ENCODE measurements at places on chromosomes 11 and 22.

GRCh38 chr22:20243537-20244249 lies 24.4 kb downstream of the RTN4R start:
- peak; percentile 16 for DNase-seq

DNA sequence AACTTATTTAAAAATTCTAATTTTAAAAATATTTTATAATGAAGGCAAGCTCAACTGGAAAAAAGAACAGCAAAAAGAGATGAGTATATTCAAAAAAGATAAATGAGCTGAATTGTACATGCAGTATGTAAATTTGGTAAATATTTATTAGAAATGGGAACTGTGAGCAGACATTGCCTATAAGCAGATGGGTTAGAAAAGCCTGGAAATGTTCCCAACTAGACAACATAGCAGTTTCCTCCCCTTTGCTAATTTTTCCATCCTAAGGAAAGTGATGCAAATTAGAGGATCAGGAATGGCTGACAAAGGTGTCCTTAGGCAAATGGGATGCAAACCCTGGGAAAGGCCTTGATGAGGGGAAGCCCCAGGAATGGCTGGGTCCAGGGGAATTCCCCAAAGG lies 37.2 kb downstream of the TP53I11 start:
- DNase-seq, result no peak

DNA sequence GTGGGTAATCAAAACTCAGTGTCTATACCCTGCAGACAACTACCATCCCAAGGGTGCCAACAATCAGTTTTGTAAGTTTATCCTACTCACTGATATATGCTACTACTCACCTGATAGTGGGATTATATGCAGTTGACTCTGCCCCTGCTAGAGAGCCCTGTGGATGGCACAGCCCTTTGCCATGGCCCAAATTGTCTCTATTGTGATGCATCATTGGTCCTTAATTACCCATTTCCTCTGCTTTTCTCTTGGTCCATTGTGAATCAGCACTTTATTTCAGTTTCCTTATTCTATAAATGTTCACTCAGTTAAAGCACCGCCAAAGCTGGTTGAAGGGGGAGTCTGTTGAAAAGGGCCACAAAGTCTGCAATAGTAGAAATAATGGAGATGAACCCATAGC lies 42.3 kb downstream of the PLAAT5 start:
- no peak for DNase-seq

DNA sequence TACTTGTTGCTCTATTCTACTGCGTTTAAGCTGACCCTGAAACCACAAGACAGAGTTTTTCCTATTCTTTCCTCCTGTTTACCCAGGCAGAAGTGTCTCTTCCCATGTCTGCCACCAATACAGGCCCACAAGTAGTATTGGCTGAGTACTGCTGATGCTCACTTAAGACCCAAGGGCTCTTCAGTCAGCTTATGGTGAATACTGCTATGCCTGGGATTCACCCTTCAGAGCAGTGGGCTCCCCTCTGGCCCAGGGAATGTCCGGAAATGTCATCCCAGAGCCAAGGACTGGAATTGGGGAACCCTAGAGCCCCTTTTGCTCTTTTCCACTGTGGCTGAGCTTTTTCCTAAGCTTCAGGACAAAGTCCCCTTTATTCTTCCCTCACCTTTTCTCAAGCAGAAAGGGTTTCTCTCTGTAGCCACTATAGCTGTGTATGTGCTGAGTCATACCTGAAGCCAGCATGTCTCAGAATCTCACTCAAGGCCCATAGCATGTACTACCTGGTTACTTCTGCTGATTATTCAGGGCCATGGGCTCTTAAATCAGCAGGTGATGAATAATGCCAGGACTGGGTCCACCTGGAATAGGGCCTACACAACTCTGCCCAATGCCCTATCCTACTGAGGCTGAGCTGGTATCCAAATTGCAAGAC lies 745.8 kb upstream of the ANO5 start:
- DNase-seq, result no peak

DNA sequence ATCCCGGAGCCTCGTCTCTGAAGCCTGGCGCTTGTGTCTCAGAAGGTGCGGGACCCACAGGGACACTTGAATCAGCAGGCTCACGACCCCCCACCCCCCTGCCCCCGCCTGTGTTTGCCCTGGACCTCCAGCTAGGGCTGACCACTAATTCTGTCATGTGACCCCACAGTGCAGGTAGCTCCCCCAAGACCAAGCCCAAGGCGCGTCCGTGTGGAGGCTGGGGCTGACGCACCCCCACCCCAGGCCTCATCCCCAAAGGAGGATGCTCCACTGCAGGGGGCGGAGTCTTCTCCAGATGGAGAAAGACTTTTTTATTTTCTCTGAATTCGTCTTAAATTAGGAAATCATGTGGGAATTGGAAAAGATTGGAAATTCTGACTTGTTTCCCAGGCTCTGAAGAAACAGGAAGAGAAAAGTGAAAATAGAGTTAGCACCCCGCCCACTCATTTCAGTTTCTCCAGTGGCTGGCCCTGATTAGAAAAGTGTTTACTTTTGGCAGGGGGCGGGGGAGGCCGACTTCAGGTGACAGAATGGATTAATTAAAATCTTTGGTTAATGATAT lies 1.0 kb upstream of the RELA start:
- no peak for DNase-seq

DNA sequence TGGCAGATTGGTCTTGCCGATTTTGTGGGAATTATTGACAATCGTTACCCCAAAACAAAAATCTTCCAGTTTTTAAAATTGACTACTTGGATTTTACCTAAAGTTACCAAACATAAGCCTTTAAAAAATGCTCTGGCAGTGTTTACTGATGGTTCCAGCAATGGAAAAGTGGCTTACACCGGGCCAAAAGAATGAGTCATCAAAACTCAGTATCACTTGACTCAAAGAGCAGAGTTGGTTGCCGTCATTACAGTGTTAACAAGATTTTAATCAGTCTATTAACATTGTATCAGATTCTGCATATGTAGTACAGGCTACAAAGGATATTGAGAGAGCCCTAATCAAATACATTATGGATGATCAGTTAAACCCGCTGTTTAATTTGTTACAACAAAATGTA lies 37.2 kb downstream of the IGLL1 start:
- no peak for DNase-seq

DNA sequence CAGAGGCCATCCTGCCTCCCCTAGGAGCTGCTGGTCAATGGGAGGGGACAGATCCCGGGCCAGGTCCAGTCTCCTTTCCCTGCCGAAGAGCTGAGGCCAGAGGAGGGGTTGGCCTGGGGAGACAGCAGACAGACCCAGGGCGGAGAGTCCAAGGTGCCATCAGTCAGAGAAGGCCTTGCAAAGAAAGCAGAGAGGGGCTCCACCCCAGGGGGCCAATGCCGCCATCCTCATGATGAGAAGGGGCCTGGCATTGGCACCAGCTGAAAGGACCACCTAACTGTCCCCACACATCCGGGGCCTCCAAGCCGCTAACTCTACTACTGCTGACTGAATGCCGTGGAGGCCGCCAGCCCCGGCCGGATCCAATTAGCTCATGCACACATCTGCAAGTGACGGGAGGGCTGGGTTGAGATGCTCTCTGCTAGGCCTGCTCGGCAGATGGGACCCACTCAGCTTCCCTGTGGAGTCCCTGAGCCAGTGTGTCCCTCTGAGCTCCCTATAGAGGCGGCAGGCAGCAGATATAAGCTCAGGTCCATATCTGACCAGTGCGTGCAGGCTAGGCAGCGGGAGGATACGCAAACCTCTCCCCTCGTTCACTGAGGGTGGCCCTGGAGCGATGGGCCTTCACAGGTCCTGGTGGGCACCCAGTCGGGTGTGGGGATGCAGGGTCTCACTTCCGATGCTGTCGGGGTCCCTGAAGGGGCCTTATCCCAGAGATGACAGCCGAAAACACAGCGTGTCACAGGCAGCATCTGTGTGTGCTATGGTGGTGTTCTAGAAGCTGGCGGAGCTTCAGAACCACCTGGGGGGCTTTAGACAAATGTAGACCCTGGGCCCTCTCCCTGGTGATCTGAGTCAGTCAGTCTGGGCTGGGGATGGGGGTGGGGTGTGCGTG lies 183.9 kb downstream of the CTTN start:
- no peak for DNase-seq

DNA sequence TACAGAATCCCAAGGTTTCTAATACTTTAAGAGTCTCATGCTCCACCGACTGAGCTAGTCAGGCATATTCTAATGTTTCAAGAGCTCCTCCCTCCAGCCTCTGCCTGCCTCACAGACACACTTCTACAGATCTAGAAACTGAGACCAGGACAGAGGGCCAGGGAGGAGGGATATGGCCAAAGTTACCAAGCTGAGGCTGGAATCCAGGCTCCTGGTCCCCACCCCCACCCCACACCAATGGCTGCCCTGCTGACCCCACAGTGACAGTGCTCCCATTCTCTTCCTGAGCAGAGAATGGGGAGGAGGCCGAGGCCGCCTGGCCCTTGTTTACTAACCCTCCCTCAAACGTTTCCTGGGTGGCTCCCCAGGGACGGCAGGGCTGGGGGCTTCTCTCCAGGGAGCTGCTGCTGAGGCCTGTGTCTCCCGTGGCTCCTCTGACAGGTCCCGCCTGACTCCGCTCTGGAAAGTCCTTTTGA lies 2.2 kb downstream of the PLEKHB1 start:
- DNase-seq, result no peak

GRCh38 chr11:32388871-32389770 lies 46.2 kb downstream of the WT1 start:
- no peak for DNase-seq

DNA sequence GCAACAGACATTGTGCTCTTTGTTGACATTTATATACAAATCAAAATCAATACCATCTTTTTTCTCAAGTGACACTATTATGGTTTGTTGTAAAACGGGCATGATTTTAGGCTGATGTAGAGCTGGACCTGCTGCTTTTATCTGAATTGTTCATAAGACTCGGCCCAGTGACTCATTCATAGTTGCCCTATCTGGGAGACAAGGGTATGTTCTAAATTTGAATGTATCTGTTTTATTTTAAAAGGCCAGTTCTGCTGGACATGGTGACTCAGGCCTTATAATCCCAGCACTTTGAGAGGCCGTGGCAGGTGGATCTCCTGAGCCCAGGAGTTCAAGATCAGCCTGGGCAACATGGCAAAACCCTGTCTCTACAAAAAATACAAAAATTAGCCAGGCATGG lies 39.3 kb downstream of the CEP295 start:
- no peak for DNase-seq

DNA sequence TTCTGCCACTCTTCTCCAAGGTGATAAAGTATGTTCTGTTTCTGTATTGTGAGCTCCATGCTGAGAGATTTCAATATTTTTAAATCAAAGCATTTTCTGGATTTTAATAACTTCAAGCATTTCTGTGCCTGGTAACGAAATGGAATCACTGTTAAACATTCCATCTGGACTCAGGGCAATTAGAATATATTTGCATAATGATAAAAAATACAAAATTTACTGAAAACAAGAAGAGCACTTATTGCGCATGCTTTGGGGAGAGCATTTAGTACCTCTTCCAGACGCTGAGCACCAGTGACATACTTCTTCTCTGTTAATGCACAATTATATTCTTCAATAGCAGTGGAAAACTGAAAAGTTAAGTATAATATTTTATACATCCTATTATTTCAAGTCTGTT lies 13.3 kb downstream of the ZW10 start:
- DNase-seq, result no peak

DNA sequence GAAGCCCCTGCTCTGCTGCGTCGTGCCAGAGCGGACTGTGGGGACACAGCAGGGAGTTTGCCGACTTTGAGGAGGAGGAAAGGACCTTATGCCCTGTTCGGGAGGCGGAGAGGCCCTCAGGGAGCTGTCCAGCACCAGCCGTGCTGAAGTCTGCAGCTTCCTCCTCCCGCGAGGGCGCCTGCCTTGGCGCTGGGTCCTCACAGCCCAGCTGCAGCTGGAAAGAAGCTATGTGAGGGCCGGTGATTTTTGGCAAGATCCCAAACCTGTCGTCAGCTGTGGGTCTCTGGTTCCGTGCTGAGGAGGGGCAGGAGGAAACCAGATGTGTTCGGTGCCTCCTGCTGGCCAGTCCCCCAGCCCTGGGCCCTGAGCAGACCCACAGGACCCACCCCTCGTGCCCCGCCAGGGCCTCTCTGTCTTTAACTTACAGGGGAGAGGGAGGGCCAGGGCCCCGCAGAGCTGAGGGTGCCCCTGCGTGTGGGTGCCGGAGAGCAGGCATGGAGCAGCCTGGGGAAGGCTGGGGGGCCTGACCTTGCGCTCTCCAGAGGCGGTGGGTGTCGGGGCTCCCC lies 12.0 kb downstream of the BRSK2 start:
- no peak for DNase-seq

- no peak for DNase-seq
Observed at GRCh38 chr22:35039625-35040024, 26.3 kb upstream of the ISX start.

GRCh38 chr11:119488256-119488995 lies 65.5 kb upstream of the THY1 start:
- DNase-seq, result no peak

DNA sequence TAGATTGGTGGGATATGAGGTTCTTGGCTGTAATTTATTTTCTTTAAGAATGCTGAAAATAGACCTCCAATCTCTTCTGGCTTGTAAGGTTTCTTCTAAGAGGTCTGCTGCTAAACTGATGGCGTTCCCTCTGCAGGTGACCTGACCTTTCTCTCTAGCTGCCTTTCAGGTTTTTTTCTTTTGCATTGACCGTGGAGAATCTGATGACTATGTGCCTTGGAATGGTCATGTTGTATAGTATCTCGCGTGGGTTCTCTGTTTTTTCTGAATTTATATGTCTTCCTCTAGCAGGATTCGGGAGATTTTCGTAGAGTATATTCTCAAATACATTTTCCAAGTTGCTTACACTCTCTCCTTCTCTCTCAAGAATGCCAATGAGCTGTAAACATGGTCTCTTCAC lies 122.2 kb downstream of the DDX10 start:
- DNase-seq, result no peak

- DNase-seq, result no peak
Observed at GRCh38 chr11:91804042-91804441, 420.6 kb upstream of the FAT3 start.

GRCh38 chr11:109547356-109548027 lies 125.5 kb downstream of the C11orf87 start:
- no peak for DNase-seq

DNA sequence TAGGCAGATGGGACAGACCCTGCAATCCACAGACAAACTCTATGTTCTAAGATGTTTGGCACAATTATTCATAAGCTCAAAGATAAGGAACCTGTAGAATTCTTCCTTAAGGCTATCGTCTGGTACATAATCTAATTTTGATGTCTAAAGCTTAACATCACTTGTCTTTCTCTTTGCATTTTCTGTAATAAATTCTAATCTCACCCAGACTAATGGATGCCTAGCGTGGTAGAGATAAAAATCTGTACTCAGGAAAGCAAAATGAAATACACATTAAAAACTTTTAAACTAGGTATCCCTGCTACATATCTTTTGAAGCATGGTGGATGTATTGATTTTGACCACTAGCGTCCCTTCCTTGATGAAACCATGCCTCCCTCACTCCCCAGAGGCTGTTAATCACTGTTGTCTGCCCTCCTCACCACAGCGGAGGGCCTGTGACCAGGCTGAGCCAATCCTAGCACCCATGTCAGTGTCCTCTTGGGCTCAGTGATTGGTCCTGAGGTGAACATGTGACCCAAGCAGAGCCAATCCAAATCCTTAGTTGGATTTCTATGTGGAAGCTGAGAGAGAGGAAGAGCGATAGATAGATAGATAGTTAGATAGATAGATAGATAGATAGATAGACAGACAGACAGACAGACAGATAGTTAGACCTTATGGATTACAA lies 82.2 kb upstream of the GRK3 start:
- no peak for DNase-seq

- no peak for DNase-seq
Observed at GRCh38 chr22:38871360-38872171, 450 bp downstream of the CBX6 start.

- DNase-seq, result no peak
Observed at GRCh38 chr11:118851970-118852369, 31.7 kb upstream of the CXCR5 start.

GRCh38 chr11:19447150-19447566 lies 206.4 kb upstream of the E2F8 start:
- no peak for DNase-seq
